Gastrocnemius medialis (tissue), 4 donors: ENCODE measurements at places on chromosomes 16 and 17.

- DNase-seq, result no peak
Observed at GRCh38 chr16:6827267-6827666, 505.4 kb upstream of the RBFOX1 start.

- DNase-seq, result no peak
Observed at GRCh38 chr16:24036614-24037013, 200.8 kb downstream of the PRKCB start.

DNA sequence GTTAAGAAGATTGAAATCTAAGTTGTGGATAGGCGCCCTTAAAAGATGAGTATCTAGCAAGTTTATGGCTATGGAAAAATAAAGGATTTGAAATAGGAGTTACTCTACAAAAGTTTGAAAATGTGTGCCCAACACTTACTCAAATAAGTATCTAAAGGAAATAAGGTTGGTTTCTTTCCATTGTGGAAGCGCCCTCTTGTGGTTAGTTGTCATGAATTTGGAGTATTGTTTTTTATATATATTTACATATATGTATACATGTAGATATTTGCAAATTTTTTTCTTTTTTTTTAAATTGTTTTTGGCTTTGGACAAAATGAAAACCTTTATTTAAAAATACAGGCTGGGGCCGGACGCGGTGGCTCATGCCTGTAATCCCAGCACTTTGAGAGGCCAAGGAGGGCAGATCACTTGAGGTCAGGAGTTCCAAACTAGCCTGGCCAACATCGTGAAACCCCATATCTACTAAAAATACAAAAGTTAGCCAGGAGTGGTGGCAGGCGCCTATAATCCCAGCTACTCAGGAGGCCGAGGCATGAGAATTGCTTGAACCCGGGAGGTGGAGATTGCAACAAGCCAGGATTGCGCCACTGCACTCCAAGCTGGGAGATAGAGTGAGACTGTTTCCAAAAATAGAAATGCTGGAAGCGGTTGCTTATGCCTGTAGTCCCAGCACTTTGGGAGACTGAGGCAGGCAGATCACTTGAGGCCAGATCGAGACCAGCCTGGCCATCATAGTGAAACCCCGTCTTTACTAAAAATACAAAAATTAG lies 24.0 kb upstream of the VPS4A start:
- peak; percentile 76 for DNase-seq

- no peak for DNase-seq
Observed at GRCh38 chr17:73744411-73744810, 100.2 kb upstream of the SDK2 start.

GRCh38 chr16:25370541-25370940 lies 112.9 kb upstream of the ZKSCAN2 start:
- no peak for DNase-seq

DNA sequence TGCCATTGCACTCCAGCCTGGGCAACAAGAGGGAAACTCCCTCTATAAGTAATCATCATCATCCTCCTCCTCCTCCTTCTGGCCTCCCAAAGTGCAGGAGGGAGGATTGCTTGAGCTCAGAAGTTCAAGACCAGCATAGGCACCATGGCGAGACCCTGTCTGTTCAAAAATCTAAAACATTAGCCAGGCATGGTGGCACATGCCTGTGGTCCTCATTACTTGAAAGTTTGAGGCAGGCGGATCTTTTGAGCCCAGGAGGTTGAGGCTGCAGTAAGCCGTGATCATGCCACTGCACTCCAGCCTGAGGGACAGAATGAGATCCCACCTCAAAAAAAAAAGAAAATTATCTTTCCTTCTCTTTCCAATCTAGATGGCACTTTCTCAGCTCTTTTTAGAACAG lies 27.8 kb downstream of the PKD1L3 start:
- no peak for DNase-seq

GRCh38 chr16:28504707-28505404 lies 1.8 kb downstream of the IL27 start:
- DNase-seq, result no peak

DNA sequence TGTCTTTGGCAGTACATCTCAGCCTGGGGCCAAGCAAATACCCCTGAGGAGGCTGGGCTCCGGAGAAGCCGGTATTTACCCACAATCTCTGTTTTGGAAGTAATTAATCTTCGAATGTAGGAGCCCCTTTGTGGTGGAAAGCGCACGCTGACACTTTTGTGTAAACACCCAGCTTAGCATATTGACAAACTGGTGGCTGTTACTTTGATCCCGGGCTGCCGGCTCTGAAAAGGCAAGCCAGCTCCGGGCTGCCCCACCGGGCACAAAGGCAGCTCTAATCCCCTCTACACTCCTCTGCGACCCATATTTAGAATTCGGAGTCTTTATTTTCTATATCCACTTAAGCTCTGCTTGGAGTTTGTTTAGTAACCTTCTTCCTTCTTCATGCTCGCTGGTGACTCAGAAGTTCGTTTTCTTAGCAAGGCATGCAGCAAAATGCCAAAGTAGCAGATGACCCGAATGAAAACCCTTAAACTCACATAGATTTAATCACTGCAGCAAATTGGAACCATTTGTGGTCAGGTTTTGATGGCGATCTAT lies 144.0 kb upstream of the IRX3 start:
- DNase-seq, result no peak

DNA sequence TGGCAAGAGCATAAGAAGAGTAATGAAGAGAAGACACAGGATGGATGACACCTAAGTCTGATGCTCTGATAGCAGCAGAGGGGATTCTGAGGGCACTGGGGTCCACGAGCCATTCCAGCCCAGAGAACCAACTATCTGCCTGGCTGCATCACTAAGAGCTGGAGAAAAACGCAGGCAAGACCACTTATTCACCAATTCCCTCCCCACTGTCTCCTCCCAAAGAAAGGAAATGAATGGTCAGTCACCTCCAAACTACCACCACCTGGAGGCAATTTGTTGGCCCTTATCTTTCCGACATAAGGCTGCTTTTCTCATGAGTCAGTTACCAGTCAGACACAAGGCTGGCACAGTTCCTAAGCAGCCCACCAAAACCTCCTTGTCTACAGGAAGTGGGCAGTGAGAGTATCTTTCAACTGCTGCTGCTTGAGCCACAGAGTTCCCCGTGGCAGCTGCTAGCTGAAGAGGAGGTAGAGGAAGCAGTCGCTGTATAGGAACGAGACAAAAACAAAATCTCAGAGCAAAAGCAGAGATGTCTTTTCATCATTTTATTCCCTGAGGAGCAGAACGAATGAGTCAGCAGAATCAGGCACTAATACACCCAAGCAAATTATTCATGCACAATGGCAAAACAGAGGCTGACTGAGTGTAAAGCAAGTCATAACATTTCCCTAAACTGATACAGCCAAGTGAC lies 111.1 kb downstream of the SMG6 start:
- no peak for DNase-seq

GRCh38 chr17:78839762-78840529 lies 668 bp downstream of the USP36 start:
- DNase-seq, result no peak

- DNase-seq, result peak; percentile 97
Observed at GRCh38 chr17:14205992-14206461, 30.6 kb downstream of the CDRT15 start.

DNA sequence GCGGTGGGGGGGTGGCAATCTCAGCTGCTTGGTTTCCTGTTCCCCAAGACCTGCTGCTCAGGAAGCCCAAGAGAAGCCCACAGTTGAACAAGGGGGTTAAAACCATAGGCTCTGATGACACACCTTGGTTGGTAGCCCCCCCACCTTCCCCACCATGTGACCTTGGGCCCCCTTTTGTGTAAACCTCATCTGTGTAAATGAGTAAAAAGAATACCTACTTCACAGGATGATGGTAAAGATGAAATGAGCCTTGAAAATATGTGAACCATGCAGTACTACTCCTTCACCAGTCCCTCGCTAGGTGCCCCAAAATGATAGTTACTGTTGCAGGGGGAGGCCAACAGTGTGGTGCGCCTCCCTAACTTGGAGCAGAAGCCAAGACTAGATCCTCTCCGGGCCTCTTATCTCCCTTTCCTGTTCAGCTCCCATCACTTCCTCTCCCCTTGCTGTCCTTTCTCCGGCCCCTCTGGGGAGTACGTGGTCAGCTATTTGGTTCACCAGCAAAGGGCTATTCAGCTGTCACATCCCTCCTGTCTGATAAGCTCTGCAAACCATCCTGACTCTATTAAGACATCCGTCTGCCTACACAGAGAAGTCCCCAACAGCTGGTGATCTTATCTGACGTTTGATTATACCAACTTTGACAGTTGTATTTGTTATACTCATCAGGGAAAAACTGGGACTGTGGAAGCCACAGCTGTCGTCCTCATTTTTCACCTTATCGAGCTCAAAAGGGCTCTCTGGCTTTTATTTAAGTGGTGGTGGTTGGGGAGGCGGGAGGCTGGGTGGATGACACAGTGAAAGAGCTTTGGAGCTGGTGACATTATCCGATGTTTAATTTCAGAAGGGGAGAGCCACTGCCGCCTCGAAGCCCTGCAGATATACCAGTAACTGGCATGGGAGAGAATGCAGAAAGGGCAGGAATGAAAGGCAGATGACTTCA lies 19.9 kb downstream of the DCAKD start:
- no peak for DNase-seq

DNA sequence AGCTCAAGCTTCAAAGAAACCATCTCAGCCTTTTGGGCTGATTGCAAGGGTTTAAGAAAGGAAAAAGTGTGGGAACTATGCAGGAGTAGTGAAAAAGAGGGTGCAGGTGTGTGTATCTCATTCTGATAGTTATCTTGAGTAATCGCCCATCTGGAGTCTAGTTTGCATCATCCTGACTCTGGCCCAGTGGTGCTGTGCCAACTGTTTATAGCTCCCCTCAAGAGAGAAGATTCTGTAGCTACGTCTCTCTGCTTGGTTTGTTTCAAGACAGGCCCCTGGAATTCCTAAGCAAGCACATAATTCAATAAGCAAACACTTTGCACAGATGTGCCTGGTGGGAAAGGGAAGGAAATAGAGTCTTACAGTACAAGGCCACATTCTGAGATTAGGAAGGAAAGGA lies 144.4 kb downstream of the HAPSTR1 start:
- peak; percentile 21 for DNase-seq

GRCh38 chr16:11687601-11688519 lies 19.6 kb downstream of the SNN start:
- DNase-seq, result no peak

DNA sequence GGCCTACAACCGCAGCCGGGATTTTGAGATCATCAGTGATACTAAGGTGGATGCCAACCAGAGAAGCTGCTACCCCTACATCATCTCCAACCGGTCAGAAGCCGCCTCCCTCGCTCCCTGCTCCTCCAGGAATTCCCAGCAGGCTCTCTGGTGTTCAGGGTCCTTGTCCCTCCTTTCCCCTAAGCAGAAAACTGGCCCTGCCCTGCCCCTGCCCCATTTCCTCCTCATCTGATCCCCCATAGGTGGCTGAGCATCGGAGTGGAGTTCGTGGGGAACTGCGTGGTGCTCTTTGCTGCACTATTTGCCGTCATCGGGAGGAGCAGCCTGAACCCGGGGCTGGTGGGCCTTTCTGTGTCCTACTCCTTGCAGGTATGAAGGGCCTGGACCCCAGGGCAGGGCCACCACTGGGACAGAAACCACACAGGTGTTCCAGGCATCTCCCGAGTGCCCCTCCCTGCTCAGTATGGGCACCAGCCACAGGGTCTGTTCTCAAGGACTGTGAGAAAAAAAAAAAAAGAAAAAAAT lies 29.8 kb downstream of the ANKRD40 start:
- no peak for DNase-seq

GRCh38 chr16:85527767-85528297 lies 85.3 kb upstream of the GSE1 start:
- DNase-seq, result no peak

DNA sequence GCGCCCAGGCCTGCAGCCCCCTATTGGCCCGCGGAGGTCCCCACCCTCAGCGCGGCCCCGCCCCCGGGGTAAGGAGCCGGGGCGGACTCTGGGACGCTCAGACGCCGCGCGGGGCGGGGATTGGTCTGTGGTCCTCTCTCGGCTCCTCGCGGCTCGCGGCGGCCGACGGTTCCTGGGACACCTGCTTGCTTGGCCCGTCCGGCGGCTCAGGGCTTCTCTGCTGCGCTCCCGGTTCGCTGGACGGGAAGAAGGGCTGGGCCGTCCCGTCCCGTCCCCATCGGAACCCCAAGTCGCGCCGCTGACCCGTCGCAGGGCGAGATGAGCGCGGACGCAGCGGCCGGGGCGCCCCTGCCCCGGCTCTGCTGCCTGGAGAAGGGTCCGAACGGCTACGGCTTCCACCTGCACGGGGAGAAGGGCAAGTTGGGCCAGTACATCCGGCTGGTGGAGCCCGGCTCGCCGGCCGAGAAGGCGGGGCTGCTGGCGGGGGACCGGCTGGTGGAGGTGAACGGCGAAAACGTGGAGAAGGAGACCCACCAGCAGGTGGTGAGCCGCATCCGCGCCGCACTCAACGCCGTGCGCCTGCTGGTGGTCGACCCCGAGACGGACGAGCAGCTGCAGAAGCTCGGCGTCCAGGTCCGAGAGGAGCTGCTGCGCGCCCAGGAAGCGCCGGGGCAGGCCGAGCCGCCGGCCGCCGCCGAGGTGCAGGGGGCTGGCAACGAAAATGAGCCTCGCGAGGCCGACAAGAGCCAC lies at the start of gene NHERF1:
Gene NHERF1 (plus strand): TSS at position 100 of the 750 bp plus-strand sequence. CDS start 219 bp downstream, at position 319.
- peak; percentile 89 for DNase-seq

GRCh38 chr17:74274709-74275340 lies 791 bp downstream of the DNAI2 start:
- no peak for DNase-seq

GRCh38 chr16:77816293-77816692 lies 27.9 kb downstream of the VAT1L start:
- no peak for DNase-seq

DNA sequence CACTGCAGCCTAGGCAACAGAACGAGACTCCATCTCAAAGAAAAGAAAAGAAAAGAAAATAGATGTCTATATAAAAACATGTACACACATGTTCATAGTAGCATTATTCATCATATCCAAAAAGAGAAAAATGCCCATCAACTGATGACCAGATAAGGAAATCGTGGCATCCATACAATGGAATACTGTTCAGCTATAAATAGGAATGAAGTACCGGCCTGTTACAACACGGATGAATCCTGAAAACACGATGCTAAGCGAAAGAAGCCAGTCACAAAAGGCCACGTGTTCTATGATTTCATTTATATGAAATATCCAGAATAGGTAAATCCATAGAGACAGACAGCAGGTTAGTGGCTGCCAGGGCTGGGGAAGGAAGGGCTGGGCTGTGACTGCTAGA lies 65.8 kb downstream of the TBC1D16 start:
- no peak for DNase-seq

- peak; percentile 59 for DNase-seq
Observed at GRCh38 chr17:37490638-37491614, 1.2 kb downstream of the DUSP14 start.

GRCh38 chr16:89315791-89316581 lies 98.5 kb downstream of the ZNF778 start:
- no peak for DNase-seq
